AG04450 (cell line): ENCODE measurements at places on chromosomes 4 and X.

GRCh38 chr4:183407635-183408464 lies 36.6 kb upstream of the CDKN2AIP start:
- DNase-seq: no peak

DNA sequence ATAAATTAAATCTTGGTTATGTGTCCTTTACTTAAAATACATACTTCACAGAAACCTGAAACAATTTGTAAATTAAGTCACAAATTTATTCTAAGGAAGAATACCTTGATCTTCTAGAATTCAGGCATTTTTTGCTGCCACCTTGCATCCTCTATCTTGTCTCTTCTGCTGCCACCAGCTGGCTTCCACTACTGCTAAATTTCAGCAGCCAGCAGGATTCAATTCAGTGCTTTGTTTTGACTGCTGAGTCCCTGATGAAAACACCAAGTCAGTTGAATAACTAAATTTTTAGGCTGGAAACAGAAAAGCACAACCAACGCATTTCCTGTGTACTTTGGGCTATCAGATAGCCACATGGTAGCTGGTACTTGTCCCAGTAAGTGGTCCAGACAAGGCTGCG lies 2.4 kb upstream of the MBTPS2 start:
- DNase-seq: no peak

- no peak for DNase-seq
Measured at GRCh38 chr4:19645589-19645988, 606.1 kb upstream of the SLIT2 start.

GRCh38 chr4:126241634-126242033 lies 926.9 kb downstream of the FAT4 start:
- DNase-seq: no peak

GRCh38 chr4:117084866-117085701 lies at the start of gene TRAM1L1:
Gene TRAM1L1, minus strand, starts transcription at chr4:117085576. Its CDS starts 183 bp downstream, at chr4:117085393.
- peak; percentile 42 for DNase-seq

GRCh38 chr4:6824071-6824470 lies 41.5 kb downstream of the KIAA0232 start:
- DNase-seq: no peak

DNA sequence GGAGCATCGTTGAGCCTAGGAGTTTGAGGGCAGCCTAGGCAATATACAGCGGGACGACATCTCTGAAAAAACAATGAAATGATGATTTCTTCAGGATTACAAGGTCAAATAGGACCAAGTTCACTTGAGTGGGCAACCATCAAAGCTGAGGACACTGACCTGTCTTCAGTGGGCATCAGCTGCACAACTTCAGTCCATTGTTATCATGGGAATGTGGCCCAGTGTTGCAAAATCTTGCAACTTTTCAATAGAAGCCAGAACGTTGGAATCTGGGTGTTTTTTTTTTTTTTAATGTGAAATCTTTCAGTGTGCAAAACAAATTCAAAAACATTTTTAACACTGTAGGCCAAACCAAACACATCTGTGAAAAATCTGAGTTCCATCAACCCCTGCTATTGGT lies 155.4 kb upstream of the PLAC1 start:
- no peak for DNase-seq

DNA sequence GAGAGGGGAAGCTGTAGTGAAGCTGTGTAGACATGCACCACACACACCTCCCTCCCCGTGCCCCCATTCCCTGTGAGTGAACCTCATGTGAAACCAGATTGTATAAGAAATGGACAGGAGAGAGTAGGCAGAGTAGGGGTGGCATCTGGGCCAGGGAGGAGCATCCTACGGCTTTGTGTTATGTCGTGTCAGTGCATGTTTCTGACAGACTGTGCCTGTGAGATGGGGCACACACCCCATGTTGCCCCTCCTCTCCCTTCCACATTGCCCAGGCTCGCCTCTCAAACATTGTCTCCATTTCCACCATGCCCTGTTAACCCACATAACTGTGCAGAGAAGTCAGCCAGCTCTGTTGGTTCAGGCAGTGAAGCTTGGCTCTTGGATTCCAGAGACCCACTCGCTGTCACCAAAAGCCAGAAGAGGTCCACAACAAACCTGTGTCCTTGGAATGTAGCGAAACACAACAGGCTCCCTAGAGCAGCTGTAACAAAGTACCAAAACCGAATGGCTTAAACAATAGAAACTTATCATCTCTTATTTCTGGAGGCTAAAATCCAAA lies 56.1 kb downstream of the SLC9A6 start:
- no peak for DNase-seq

DNA sequence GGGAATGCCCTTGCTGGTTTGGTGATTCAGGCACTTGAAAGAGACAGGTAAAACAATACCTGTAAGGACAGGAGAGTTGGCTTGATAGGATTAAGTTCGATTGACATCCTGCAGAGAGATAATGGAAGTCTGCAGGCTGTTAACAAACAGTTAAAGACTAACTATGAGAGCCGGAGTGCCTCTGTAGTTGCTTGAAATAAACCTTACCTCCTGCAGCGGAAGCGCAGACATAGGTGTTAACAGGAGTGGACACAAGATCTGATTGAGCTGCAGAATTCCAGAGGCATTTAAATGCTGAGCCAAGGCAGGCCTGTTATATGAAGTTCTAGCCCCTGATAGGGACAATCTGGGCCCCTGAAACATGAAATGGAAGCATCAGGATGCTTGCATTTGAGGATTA lies 416.7 kb upstream of the MAOA start:
- no peak for DNase-seq

GRCh38 chr4:13202701-13203100 lies 281.4 kb downstream of the RAB28 start:
- no peak for DNase-seq

DNA sequence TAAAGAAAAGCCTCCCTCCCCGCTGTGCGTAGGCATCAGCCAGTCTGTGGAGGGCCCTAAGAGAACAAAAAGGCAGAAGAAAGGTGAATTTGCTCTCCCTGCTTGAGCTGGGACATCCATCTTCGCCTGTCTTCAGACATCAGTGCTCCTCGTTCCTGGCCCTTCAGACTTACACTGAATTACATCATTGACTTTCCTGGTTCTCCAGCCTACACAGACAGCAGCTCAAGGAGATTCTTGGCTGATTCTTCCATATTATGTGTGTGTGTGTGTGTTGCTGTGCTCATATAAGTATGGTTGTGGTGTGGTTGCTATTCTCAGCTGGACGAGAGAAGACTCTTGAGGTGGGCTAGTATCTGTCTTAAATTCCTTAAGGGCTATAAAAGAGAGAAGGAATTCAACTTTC lies 35.5 kb upstream of the CD99L2 start:
- DNase-seq: no peak
